ENCODE measurements at places on chromosomes 5 and 9.

GRCh38 chr5:126519637-126520592 is 75.1 kb downstream of the ALDH7A1 start:
- peak; percentile 62 for DNase-seq

DNA sequence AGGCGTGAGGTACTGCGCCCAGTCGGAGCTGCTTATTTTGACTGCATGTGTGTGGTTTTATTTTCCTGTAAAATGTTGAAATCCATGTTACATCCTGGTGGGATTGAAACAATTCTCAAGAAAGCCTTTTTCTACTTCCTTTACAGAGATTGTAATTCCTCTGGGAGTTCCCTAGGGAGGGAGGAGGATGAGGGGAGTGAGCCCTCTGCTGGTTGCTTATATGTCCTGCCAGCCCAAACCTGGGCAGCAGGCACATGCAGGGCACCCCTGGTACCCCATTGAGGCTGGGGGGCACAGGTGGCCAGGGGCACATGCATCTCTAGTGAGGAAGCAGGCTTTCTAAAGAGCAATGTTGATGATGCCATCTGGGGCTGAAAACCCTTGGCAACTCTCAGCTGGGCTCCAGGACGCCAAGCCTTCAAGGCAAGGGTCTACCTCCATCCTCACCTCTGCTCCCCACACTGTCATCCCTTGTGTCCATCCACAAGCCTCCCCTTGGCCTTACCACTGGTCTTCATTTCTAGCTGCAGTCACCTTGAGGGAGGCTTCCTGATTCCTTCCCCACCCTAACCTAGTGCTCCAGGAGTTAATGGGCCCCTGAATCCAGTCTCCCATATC is 84.7 kb upstream of the TNFSF8 start:
- DNase-seq, result peak; percentile 67

DNA sequence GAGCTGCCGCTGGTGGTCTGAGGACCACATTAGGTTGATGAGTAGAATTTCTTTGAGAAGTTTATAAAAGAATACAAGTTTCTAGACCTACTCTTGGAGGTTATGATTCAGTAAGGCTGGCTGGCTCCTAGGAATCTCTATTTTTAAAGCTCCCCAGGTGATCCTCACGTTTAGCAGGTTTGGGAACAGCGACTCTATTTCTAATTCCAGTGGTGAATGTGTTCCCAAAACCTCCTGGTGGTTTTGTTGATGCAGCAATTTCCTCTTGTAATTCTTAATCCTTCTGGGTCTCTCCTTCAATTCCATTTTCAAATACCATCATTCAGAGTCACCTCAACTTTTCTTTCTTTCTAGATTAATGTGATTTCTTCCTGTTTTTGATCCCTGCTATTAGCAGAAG is 215.9 kb upstream of the RFX3 start:
- DNase-seq, result no peak

GRCh38 chr9:132144708-132145365 is 17.0 kb upstream of the NTNG2 start:
- DNase-seq, result peak; percentile 59

DNA sequence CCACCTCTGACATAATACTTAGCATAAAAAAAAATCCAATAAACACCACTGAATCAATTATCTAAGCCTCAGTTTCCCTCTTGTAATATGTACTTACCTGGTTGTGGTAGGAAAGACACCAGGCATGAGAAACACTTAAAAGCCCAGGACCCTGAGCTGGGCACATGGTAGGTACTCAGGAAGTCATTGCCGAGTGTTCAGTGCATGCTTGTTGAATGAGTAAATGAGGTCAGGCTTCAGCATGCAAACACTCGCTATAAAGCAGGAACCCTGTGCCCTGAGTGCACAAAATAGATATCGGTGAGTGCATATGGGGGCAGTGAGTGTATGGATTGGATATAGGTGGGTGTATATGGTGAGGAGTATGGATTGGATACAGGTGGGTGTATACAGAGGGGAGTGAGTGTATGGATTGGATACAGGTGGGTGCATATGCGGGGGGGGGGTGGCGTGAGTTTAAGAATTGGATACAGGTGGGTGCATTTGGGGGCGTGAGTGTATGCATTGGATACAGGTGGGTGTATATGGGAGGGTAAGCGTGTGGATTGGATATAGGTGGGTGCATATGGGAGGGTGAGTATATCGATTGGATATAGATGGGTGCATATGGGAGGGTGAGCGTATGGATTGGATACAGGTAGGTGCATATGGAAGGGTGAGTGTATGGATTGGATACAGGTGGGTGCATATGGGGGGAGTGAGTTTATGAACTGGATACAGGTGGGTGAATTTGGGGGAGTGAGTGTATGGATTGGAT is 194.3 kb upstream of the MSX2 start:
- DNase-seq, result no peak

- peak; percentile 92 for DNase-seq
These were observed 20.4 kb upstream of the RPS14 start for GRCh38 chr5:150469718-150470469.

GRCh38 chr9:75265525-75265972 is 177.2 kb downstream of the OSTF1 start:
- DNase-seq, result peak; percentile 41

- DNase-seq, result no peak
These were observed 2068.0 kb downstream of the MAT2B start for GRCh38 chr5:165573445-165573844.

- no peak for DNase-seq
These were observed 60.5 kb downstream of the SNX18 start for GRCh38 chr5:54577937-54578653.

DNA sequence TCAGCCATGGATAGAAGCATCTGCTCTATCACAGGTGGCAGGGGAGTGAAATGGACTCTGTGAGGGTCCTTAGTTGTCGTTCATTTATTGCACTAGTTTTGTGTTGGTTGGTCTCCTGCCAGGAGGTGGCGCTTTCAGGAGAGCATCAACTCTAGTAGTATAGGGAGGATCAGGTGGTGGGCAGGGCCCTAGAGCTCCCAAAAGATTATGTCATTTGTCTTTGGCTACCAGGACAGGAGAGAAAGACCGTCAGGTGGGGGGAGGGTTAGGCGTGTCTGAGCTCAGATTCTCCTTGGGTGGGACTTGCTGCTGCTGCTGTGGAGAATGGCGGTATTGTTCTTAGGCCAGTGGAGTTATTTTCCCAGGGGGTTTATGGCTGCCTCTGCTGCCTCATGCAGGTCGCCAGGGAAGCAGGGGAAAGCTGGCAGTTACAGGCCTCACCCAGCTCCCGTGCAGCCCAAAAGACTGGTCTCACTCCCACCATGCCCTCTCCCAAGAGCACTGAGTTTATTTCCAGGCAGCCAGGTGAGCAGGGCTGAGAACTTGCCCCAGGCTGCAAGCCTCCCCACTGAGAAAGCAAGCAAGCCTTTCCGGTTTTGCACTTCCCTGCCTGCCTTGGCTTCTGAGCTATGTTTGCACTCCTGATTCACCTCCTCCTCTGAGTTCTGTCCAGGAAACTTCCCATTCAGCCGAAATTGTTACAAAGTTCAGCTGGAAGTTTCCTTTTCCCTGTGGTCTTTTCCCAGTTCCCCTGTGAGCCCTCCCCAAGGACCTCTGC is 317.3 kb downstream of the TAF11L14 start:
- no peak for DNase-seq

DNA sequence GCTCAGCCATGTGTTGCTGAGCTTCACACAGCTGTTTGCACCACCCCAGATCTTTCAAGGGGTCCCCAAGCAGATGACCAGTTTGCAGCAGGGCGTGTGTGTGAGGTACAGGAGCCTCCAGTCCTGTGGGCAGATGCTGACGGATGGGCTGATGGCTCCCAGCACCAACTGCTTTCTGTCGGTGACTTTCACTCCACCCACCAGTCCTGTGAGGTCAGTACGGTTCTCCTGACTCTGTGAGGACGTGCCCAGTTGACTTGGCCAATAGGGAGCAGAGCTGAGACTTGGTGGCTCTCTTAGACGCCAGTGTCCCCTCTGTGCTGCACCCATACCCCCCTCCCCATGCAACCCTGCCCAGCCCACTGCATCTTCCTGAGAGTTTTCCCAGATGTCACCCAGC is 19.7 kb downstream of the COL5A1 start:
- DNase-seq, result peak; percentile 58

- no peak for DNase-seq
These were observed 15.2 kb upstream of the IRX4 start for GRCh38 chr5:1897816-1898450.

- DNase-seq, result no peak
These were observed 2.0 kb downstream of the HSPA9 start for GRCh38 chr5:138573223-138573622.

DNA sequence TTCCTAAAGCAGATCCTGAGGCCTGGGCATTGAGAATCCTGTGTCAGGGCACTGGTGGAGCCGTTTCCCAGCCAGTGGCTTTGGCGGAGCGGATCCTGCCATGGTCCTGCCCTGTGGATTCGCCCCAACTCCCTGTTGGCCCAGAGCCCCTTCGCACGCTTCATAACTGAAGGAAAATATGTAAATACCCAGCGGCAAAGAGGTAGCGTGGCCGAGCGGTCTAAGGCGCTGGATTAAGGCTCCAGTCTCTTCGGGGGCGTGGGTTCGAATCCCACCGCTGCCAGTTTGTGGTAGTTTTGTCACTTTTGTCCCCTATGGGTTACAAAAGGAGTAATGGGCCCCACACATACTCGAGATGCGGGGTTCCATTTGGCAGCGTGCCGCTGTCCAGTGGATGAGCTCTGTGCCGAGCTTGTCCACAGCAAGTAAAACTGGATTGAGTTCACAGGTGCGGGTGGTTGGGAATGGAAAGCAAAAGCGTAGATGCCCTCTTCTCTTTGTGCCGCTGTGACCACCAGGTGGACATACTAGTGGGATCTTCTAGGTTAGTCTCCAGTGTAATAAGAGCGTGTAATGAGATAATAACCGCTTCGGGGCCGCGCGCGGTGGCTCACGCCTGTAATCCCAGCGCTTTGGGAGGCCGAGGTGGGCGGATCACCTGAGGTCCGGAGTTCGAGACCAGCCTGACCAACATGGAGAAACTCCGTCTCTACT is 17.3 kb downstream of the TRIM7 start:
- DNase-seq, result peak; percentile 91

DNA sequence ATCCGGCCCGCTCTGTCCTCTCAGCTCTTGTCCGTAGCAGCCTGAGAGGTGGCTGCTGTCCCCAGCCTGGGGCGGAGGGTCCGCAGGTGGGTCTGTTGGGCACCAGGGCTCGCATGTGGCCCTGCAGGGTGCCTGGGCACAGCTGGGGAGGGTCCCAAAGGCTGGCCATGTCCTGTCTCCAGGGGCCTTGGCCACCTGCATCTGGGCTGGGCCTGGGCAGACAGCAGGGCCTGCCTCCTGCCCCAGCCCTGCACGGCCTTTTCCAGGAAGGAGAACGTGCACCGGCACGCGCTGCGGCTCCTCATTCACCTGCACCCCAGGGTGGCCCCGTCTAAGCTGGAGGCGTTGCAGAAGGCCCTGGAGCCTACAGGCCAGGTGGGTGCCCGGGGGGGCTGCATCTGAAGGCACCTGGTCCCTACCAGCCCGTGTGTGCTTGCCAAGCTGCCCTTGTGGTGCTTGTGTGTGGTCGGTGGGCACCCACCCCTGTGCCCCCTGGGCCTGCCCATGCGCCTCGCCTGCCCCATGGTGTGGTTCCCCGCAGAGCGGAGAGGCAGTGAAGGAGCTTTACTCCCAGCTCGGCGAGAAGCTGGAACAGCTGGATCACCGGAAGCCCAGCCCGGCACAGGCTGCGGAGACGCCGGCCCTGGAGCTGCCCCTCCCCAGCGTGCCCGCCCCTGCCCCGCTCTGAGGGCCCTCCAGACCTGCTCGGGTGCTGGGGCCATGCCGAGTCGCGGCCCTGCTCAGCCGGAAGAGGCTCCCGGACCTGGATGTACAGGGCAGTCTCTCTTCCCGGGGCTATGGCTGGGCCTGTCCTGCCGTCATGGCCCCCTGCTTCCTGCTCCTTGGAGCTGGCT is 5.1 kb upstream of the TOR4A start:
- DNase-seq, result no peak

GRCh38 chr9:7370381-7370780 is 429.2 kb downstream of the DMAC1 start:
- DNase-seq, result peak; percentile 58

DNA sequence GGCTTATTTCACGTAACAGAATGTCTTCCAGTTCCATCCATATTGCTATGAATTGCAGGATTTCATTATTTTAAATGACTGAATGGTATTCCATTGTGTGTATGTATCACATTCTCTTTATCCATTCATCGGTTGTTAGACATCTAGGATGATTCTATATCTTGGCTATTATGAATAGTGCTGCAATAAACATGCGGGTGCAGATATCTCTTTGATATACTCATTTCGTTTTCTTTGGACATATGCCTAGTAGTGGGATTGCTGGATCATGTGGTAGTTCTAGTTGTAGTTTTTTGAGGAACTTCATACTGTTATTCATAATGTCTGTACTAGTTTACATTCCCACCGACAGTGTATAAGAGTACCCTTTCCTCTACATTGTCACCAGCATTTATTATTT is 460.5 kb downstream of the MAN2A1 start:
- DNase-seq, result no peak

- no peak for DNase-seq
These were observed 466 bp downstream of the SMC2 start for GRCh38 chr9:104094534-104095015.

- peak; percentile 29 for DNase-seq
These were observed 313.9 kb downstream of the TLE1 start for GRCh38 chr9:81375187-81376100.

DNA sequence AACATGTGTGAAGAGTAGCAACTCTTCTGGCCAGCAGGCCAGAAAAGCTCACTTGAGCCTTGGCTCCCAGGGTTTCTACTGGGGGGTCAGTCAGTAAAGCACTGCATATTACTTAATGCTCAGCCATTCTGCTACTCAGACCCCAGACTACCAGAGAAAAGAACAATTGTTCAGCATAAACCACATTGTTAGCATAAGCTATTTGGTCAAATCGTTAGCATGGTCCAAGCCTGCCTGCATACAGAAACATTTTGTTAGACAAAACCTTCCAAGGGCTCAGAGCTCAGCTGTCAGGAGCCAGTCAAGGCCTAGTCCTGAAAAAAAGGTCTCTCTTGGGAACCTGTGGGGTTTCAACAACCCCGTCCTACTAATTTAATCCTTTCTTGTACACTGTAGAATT is 449.3 kb downstream of the PRR16 start:
- DNase-seq, result no peak

DNA sequence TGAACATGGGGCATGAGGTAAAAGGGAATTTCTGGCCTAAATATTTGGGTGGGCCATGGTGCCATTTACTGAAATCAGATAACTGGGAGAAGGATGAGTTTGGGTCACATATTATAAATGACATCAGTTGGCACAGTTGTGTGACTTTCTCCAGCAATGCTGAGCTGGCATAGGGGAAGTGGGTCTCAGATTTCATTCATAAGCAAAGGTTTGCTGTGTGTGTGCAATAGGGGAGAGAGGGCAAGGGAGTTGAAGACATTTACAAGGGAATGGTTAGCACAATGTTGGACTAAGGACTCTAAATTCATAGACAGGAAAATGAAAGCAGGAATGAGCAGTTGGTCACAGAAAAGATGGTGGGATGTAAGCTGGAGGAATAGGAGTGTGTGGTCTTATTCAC is 47.8 kb upstream of the KLF9 start:
- no peak for DNase-seq

DNA sequence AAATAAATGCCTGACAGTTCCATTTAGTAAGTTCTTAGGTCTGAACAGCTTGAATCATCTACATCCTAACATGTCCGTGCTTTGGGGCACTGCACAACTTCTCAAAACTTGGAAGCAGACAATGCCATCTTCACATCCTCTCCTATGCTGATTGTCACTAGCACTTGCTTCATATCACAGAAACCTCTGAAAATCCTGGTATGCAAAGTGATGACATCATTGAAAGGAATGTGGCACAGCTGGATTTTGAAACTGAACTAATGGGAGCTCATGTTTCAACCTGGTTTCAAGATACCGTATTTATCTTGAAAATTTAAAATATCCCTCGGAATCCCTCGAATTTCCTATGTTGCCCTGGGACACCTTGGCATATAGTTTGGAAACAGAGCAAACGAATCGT is 490.2 kb upstream of the DAP start:
- peak; percentile 15 for DNase-seq

All from mesenchymal stem cell (in vitro differentiated cells and primary cell).